ENCODE measurements at places on chromosomes 13 and 19.

GRCh38 chr13:101408154-101408553 lies 8.2 kb downstream of the NALCN start:
- no peak for DNase-seq

DNA sequence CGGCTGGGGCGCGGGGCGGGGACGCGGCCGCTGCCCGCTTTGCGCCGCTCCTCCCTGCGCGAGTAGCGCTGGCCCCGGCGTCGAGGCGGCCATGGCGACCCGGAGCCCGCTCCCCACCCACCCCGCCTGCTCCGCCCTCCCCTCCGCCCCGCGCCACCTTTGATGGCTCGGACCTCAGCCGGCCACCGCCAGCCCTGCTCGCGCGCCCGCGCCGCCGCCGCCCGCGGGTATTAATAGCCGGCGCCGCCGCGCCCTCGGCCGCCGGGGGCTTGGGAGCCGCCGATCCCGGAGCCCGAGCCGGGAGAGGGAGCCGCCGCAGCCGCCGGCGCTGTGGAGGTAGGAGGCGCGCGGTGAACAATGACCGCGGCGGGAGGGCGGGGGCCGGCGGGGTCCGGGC lies 261 bp downstream of the FARP1 start:
- DNase-seq = no peak

DNA sequence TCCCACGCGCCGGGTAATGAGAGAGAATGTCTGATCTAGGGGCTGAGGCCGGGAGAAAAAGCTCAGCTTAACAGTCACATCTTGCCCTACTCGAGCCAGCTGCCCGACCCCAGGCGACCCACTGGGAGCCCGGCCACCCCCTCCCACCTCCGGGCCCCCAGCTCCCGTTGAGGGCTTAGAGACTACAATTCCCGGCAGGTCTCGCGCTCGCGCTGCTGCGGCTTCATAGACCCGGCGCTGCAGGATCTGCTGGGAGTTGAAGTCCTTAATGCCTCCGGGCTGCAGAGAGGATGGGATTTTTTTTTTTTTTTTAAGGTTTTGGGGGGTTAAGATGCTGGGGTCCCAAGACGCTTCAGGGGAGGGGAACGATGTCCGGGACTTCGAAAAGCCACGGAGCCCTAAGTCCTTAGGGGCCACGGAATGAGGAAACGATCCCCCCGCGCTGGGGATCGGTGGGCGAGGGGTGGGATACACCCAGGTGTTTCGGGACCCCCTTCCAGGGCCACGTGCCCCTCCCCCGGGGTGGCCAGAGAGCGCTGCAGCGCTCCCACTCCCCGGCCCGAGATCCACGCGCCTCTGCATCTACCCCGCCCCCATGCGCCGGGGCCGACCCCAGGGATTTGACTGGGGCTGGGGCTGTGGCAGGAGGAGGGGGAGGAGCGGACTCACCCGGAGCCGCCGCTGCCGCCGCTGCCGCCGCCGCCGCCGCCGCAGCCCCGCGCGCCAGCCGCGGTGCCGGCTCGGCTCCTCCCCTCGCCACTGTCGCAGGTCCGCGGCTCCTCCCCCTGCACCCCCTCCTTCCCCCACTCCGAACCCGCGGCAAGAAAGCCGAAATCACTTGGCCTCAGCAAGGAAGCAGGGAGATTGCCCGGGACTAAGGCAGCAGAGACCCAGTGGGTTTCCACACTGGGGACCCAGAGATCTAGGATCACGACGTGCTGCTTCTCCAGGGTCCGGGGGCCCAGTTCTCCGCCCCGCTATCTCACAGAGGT lies at the start of gene SYT3:
Gene SYT3 (minus strand): TSS at position 761 of the 992 bp plus-strand sequence. CDS start 2,470 bp downstream, outside the sequence.
- no peak for DNase-seq

- peak; percentile 7 for DNase-seq
Measured at GRCh38 chr19:28242317-28242927, 970.5 kb downstream of the UQCRFS1 start.

GRCh38 chr19:5251096-5252065 lies 89.2 kb downstream of the PTPRS start:
- DNase-seq = no peak

- DNase-seq = no peak
Measured at GRCh38 chr13:101231751-101232428, 184.4 kb downstream of the NALCN start.

GRCh38 chr19:38701455-38702063 lies 42.7 kb downstream of the CAPN12 start:
- DNase-seq = no peak

DNA sequence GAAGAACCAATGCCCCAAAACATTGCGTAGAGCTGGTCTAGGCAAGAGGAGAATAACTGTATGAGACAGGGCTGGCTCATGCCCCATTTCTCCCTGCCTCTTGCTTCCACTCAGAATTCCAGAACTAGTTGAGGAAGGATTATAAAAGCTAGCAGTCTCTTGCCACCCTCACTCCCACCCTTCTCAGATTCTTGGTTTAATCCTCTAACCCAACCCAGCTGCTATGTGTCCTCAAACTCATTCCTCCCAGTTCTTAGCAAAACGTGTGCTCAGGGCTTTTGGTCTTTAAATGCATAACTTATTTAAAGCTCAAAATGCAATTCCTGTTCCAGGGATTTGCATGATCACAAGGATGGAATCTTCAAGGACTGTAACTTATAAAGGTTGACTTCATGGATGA lies 466.3 kb downstream of the COG6 start:
- DNase-seq = no peak

GRCh38 chr13:84366506-84366905 lies 484.2 kb upstream of the SLITRK1 start:
- DNase-seq = no peak

DNA sequence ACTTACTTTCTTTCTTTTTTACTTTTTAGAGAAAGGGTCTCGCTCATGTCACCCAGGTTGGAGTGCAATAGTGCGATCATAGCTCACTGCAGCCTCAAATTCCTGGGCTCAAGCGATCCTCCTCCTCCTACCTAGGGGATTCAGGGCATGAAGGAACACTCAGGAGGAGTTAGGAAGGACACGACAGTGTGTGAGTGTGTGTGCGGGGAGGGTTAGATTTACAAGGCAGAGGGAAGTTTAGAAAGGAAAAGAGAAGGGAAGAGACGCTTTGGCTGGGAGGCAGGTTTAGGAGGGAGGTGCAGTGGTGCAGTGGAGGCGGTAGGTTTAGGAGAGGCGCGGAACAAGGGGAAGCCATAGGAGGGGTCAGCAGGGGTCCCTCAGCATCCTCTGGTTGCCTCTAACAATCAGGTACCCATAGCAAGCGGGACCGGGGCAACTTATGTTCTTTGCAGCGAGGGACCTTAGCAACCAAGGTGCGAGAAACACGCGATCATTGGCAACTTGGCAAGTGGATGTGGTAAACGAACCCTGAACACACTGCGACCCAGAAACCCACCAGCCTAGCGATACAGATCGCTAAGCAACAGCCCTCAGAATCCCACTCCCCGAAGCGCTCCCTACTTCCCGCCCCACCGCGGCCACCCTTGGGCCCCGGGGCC lies 501 bp downstream of the SIRT2 start:
- no peak for DNase-seq

DNA sequence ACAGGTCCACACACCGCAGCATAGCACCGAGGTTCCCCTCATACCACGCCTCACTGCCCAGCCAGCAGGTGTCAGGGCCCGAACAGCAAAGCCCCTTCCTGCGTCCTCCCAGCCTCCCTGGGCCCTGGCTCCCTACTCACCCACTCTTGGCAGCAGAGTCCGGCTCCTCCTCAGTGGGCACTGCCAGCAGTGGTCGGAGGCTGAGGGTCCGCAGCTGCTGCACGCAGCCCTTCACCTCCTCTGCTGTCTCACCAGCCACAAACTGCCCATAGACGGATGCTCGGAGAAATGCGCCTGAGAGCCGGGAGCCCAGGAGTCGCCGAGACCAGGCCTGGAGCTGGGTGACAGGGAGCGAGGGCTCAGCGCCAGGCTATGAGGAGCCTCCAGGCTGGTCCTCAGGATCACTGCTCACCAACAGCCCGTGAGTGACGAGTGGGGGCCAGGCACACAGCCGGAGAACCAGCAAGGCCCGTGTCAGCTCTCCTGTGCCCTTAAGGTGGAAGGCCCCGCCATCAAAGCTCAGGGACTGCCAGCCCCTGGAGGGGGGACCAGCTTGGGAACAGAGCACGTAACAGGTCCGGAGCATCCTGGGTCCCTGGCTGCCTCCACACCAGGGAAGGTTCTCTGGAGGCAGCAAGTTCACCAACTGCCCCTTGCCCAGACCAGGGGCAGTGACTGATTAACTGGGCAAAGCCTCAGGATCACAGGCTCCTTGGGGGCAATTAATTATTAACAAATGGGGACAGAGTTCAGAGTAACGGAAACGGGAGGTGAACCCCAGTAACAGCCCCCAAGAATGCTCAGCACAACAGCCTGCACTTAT lies at the start of gene PRODH2:
Gene PRODH2 (minus strand): TSS at position 626 of the 823 bp plus-strand sequence. CDS start 40 bp downstream, at position 586.
- DNase-seq = no peak

DNA sequence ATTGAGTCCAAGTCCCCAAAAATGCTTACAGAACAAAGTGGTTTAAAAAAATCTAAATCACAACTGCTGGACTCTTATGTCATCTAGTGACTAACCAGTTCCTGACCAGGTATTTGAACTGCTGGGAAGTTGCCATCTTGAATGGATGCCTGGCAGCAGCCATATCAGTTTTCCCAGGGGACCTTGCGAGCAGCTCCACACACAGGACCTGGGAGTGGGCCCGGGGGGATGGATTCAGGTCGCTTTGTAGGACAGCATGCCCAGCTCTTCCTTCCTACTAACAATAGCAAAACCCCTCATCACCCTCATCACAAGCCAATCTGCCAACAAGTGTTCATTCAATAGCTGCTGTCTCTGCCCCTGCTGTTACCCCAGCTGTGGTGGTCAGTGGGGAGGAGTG lies 65.3 kb downstream of the KCTD15 start:
- no peak for DNase-seq

DNA sequence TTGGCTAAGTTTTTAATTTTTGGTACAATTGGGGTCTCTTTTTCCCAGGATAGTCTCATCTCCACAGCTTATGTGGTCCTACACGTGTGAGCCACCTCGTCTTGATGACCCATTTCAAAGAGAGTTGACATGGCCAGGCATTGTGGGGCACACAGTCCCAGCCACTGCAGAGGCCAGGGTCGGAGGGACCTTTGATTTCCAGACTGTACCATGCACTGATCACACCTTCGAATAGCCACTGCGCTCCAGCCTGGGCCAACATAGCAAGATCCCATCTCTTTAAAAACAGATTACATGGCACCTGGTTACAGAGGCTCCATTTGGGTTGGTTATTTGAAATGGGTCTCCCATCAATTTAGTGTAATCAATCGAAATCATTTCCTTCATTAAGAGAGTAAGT lies 71.6 kb downstream of the DPRX start:
- no peak for DNase-seq

GRCh38 chr13:68697551-68697950 lies 1410.1 kb upstream of the ATXN8OS start:
- no peak for DNase-seq

- no peak for DNase-seq
Measured at GRCh38 chr13:113187263-113187669, 21.2 kb downstream of the PCID2 start.

DNA sequence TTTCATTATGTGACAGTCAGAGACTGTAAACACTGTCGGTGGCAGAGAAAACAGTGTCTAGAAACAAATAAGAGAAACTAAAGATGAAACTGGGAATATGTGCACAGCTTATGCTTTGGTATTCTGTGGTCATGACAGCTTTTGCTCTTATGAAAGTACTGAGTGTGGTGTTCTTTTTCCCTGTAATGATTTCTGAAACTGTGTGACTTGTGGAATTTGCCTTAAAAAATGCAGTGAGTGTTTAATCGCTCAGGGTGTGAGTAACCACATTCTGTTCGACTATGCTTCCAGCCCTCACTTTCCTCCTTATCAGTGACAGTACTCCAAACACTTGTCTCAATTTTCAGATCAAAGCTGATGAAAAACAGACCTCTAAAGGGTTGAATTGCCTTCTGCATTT lies 66.9 kb upstream of the DIAPH3 start:
- DNase-seq = no peak

All from T-helper 1 cell (primary cell).